ENCODE measurements at places on chromosomes 11 and 22.

DNA sequence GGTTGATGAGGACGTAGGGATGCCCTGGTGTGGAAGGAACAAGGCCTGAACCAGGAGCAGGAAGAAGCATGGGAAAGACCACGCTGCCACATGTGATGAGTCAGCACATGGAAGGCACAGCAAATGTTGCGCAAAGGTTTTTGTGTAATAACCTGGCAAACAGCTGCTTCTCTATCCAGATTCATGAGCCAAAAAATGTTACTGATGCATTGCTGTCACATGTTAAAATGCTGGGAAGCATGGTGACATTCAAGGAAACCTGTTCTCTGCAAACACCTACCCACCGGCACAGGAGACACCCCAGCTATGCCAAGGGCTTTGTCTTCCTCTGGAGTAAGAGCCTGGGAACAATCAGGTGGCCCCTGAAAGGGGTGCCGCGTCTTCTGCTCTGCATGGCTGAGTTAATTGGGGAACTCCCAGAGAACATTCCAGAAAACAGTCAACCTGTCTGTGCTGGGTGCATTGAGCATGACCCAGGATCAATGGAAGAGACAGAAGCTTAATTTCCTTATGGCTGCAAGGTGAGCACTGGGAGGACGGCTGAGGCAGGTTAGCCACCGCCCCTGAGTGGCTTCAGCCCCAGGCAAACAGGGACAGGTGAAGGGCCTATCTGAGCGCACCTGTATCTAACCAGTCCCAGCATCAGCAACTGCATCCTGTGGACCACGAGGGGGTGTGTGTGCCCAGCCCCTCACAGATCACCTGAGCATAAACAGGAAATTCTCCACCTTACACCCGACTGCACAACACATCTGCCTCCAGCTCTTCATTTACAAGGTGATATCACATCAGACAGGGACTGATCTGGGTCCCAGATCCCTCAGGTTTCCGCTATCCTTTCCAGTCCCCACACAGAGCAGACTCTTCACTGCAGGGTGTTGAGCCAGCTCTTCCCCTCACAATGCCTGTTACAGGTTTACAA, 108.4 kb downstream of the GGTLC2 start:
- DNase-seq, result no peak

- no peak for DNase-seq
These were observed 61.5 kb downstream of the BTG4 start for GRCh38 chr11:111450480-111451320.

- no peak for DNase-seq
These were observed 15.1 kb downstream of the TSPAN32 start for GRCh38 chr11:2316963-2317244.

DNA sequence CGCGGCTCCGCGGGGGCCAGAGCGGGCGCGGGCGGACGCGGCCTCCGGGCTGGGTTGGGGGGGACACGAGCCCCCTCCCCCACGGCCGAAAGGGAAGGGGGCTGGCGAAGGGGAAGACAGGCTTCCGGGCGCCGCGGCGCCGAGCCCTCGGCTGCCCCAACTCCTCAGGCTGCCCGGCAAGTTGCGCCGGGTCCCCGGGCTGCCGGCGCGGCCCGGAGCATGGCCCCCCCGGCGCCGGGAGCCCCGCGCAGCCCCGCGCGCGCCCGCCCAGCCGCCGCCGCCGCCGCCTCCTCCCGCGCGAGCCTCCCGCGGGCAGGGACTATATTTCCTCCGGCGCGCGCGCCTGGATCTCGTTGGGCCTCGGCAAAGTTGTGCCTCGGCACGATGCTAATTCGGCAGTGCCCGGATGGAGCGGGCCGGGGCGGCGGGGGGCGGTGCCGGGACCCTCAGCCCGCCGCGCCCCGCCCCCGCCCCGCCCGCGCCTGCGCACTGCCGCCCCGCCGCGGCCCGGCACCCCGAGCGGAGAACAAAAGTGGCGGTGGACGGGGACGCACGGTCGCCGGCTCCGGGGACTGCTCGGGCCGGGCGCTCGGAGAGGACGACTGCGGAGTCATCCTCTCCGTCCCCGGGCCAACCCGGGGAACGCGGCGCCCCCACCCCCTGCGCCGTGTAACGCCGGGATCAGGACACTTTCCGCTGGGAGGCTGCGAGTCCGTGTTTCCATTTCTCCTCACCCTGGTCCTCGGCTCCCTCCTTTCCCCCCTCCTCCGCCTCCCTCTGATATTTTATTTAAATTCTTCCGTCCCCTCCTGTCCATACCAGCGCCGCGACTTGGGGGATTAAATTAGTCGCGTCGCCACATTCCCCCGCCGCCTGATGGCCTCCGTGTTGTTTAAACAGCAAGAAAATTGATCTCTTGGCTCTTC, at the start of gene PHF21B:
TSS of gene PHF21B (minus strand) at position 400 of the 926 bp plus-strand sequence. CDS start 456 bp downstream, outside the sequence.
- DNase-seq, result no peak

GRCh38 chr11:15057329-15057728, 16.1 kb upstream of the CALCB start:
- DNase-seq, result no peak

Data from PC-9 (cell line).